Activated naive CD4-positive, alpha-beta T cell treated with anti-CD3 and anti-CD28 coated beads, Interleukin-2, amount 10 ng/mL, durations not matched to agents 7 days and 5 days (primary cell): ENCODE measurements at places on chromosomes 3 and 15.

DNA sequence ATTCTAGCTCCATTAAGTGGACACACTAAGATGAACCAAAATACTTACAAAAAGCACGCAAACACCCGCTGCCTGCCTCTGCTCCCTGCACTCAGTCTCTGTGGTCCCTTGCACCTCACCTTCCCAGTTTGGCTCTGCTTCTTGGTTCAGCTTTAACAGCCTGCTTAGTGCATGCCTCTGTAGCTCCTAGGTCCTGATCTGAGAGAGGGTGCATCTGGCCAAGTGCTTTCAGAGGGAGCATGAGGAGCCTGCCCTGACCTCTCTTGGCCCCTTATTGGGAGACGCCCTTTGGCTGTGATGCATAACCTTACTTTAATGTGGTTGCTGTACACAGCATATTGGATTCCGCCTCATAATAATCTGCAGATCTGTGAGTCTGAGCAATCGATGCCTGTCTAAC lies 21.2 kb upstream of the ATP10A start:
- DNase-seq = no peak

DNA sequence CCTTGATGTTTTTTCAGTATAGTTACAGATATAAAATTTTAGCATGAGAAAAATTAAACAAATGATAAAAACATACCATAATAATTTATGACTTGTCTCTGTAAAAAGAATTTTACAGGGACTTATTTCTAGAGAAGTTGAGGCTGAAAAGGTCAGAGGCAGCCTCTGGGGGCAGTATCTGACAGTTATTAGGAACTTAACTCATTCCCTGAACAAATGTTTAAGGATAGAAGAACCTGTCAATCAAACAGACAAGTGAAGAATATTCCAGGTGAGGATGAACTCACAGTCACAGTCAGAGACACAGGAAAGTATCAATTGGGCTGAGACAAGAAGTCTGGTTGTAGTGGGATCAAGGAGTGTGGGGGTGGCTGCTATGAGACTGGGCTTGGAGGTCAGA lies 7.3 kb downstream of the MYLK start:
- no peak for DNase-seq

GRCh38 chr3:184524981-184525336 lies 36.6 kb upstream of the EPHB3 start:
- peak; percentile 52 for DNase-seq

- no peak for DNase-seq
Measured at GRCh38 chr3:144557515-144557914, 585.9 kb downstream of the DIPK2A start.

GRCh38 chr15:99571299-99571698 lies 5.5 kb downstream of the MEF2A start:
- DNase-seq = no peak

- no peak for DNase-seq
Measured at GRCh38 chr3:143255739-143256138, 136.2 kb downstream of the CHST2 start.

DNA sequence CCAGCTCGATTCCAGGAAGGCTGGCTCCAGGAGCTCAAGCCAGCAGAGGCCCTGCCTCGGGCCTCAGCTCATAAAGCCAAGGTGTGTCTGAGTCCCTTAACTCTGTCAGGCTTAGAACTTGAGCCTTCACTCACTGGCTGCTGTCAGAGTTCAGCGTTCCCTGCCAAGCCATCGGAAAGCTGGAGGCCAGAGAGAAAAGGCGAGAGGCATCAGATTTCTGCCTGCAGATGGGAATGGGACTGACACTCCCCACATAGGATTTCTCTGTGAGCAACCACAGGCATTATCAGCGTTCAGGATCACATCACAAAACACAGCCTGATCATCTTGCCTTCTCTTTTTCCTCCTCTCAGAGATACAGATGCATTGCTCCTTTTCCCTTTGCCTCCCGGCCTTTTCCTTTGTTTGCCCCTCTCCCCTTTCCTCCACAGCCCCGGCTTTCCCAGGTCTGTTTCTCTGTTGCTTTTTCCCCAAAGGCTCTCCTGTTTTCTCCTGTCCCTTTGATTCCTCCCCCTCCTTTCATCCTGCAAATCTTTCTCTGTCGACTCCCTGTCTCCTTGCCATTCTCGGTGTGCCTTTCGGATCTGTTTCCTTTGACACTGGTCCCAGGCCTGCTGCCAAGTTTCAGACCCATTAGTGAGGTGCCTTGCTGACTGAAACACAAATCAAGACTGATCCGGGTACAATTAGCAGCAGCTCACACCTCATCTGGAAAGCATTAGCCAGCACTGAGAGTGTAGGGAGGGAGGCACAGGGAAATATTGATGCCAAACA lies 44.5 kb upstream of the BOC start:
- DNase-seq = no peak

GRCh38 chr15:31834654-31835053 lies 195.7 kb upstream of the CHRNA7 start:
- no peak for DNase-seq

DNA sequence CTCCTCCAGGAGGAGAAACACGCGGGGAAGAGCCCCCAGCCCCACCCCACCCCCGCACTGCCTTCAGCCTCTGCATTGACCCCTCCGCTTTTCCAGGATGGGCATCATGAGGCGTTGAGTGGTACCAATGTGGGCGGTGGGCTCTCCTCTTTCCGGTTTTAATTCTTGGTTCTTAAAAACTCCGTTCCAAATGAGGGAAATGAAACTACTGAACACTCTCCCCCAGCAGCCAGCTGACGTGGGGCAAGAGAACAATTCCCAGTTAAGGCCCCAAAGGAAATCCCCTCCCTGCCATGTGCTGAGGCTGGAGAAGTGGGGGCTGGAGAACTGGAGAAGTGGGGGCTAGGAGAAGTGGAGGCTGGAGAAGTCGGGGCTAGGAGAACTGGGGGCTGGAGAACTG lies 5.3 kb upstream of the NRROS start:
- no peak for DNase-seq

GRCh38 chr3:25000971-25001591 lies 427.0 kb upstream of the RARB start:
- no peak for DNase-seq

- no peak for DNase-seq
Measured at GRCh38 chr3:124941771-124942170, 7.2 kb upstream of the MUC13 start.

- DNase-seq = no peak
Measured at GRCh38 chr15:66937588-66937987, 127.8 kb upstream of the SMAD3 start.

DNA sequence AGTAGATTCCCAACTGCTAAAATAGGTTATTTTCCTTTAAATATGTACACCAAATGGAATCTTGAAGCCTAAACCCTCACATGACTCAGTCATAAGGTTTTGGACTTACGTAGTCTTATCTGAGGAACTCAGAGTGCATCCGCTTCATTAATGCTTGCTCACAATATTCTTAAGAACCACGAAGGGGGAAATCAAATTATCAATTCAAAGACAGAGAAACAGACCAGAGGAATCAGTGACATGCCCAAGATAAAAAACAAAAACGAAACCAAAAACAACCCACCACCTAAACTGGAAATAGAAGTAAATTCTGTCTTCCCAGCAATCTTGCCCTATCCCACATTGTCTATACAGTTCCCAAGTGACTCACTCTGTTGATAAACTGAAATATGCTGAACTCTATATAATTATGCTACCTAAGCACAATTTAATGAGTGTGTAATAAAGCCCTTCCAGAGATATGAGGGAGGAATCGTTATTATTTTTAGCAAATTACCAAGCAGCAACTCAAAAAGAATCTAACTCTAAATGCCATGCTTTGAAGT lies 135.4 kb upstream of the CBLB start:
- DNase-seq = no peak

DNA sequence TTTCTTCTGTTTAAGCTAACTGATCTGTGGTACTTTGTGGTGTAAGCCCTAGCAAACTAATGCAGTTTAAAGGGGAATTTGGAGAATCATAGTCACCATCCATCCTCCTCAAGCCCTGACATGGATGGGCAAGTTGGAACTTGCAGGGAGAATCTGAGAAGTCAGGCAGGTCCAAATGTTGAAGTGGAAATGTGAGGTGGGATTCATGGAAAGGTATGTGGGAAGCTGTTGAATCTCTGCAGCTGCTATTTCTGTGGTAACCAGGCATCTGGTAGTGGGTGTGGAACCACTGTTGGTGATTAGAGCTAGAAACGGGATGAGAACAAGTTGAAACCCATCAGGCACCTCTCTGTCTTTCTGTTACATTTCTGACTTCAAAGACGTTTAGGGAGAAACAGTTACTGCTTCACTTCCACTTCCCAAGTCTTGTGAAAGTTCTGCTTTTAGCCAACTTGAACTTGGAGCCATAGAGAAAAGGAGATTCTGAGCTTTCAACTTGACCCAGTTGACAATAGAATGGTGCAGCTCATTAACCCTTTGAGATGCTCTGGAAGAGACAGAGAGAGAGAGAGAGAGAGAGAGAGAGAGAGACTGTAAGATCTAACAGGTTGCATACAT lies 38.1 kb upstream of the NMNAT3 start:
- DNase-seq = no peak
